ENCODE measurements at places on chromosomes 13 and 19.

DNA sequence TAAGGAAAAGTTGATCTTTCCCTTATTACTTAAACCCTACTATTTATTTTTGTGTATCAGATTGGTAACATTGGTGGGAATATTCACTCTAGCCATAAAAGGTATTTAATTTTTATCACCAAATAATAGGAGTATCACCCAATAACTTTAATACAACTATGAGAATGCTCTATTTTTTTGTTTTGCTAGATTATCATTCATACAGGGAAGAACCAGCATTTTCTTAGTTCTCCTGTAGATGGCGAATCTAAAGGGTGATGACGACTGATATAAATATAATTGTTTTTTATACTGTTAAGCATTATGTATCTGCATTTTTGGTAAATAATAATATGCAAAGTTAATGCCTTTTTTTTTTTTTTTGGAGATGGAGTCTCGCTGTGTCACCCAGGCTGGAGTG is 7.9 kb upstream of the FRY start:
- DNase-seq, result no peak

DNA sequence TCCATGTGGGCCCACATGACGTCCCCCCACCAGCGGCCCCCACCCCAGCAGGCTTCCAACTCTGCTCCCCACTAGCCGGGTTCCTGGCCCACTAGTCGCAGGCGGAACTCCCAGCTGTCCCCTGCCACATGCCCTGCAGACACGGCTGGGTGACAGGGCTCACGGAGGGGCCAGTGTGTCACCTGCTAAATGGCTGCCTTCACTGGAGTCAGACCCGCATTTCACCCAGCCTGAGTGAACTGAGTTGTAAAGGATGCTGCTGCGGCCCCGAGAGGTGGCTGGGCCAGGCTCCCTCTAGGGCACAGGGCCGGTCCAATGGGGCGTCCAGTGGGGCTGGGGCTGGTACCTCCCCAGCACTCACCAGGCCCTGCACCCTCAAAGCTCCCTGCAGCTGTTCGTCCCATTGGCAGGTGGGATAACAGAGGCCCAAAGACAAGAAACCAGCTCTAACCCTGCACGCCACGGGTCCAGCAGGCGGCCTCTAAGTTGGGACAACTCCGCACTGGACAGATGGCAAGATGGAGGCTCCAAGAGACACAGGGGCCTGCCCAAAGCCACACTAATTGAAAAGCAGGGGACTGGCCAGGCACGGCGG is 3.2 kb downstream of the LMNB2 start:
- DNase-seq, result no peak

DNA sequence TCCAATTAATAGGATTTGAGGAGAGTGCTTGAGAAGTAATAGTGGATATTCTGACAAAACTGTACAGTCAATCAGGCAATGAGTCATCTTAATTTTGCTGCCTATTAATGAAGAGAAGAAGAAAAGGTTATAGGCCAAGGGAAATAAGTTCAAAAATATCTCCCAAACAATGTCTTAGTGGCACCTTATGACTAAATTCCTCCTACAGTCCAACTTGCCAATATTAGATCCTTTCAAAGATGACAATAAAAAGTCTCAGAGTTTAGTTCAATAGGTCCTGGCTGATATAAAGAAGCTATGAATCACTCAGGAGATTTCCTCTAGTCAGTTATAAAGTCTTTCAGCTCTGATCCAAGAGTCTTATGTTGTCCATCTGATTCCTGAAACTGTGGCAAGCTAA is 27.9 kb downstream of the UGGT2 start:
- DNase-seq, result no peak

GRCh38 chr13:26952551-26953143 is 192.1 kb upstream of the GPR12 start:
- DNase-seq, result no peak

DNA sequence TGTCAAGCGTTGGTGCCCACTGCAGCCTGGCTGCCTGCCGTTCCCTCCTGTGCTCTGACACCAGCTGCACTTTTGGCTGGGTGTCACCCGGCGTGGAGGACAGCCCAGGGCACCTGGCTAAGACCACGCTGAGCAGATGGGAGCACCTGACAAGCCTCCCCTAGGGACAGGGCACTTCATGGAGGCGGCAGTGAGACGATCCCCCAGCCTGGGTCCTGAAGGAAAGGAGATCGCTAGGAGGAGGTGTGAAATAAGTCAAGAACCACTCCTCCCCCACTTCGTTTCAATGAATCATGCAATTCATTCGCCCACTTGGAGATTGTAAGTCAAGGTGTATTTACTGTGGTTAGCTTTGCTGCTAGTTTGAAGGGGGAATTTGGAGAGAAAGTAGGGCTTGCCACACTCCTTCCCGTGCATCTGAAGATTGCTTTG is 38.8 kb downstream of the VSTM2B start:
- no peak for DNase-seq

DNA sequence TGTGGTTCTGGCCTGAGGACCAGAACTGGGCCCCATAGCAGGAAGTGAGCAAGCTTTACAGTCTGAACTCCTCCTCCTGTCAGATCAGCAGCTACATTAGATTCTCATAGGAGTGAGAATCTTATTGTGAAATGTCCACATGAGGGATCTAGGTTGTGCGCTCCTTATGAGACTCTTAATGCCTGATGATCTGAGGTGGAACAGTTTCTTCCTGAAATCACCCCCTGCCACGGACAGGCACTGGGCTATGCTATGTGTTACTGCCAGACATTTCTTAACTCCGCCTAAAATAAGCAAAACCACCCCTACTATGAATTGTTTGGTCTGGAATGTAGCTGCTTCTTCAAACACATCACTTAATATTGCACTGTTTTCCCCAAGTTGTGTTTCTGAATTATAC is 4.6 kb downstream of the FBXL3 start:
- DNase-seq, result no peak
